ENCODE measurements at places on chromosomes 1 and 21.

GRCh38 chr1:38586993-38587646 is 272.5 kb downstream of the RRAGC start:
- DNase-seq, result no peak

- no peak for DNase-seq
Measured at GRCh38 chr1:156098784-156099183, 15.7 kb upstream of the LMNA start.

GRCh38 chr1:247500865-247501264 is 35.4 kb downstream of the OR2C3 start:
- DNase-seq, result no peak

DNA sequence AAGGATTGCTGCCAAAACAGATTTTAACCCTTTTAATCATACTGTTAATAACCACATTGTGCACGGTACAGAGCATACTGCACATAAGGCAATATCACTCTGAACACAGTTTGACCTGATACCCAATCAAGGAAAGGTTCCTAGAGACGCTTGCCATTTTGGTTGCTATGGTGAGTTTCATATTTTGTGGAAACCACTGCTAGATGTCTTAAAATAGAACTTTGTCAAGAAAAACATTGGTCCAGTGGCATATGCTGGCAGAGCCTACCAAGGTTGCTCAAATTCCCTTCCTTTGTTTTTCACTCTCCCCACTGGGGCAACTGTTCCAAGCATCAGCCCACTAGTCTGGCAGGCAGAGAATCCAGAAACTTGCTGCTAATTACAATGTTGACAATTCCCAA is 114.8 kb upstream of the DPYD start:
- DNase-seq, result no peak

DNA sequence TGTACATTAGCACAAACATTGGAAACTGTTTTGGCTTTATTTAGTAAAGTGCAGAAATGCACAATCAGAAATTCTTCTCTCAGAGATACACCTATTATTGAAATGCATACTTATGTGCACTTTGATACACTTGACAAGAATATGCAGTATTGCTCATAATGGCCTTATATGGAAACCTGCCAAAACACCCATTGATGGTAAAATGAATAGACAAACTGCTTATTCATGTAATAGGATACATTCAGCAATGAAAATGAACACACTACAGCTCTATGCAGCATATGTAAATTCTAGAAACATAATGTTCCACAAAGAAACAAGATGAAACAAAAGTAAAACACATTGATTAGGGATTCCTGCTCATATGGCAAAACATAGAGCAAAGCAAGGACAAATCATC is 223.9 kb downstream of the S1PR1 start:
- no peak for DNase-seq

DNA sequence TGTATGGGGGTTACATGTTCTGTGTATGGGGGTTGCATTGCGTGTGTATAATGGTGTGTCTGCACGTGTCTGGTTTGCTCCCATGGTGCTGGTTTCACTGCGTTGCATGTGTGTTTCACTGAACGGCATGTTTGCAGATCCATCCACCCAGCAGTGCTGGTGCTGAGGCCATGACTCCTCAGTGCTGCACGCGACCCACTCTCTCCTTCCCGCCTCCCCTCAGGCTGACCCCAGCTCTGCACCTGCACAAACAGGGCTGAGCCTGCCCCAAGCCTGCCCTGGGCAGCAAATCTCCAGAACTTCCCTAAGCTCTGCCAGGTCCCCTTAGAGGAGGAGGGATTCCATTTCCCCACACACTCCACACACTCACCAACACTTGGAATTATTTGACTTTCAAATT is 18.7 kb downstream of the ACTRT2 start:
- no peak for DNase-seq
